ENCODE measurements at places on chromosomes 16 and 17.

DNA sequence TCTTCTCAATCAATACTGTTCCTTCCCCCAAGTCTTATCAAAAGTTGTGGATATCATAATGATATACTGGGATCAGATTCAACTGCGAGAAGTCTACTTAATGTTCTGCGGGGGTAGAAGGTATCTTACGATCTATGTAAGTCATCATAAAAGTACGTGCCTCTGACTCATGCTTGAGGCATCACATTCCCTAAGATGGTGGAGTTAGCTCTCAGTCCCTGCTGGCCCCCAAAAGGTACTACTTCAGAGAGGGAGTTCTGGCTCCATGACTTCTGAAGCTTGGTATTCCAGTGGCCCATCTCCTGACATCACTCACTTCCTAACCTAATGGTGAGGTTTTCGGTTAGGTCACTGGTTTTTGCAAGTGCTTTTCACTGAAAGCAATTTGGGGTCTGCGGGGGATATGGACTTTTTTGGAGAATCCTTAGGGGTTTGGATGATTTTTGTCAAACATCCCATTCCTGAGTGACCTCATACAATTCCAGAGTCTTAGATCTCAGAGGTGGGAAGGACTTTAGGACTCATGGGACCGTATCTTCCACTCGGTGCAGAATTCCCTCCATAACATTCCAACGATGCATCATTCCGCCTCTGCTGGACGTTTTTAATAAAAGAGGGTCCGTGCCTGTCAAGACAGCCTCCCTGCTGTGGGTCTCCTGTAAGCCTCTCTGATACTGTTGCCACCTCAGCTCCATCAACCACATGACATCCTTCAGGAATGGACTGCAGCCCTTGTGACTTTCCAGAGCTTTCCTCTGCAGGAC, 74.3 kb downstream of the DYNLRB2 start:
- DNase-seq = no peak

DNA sequence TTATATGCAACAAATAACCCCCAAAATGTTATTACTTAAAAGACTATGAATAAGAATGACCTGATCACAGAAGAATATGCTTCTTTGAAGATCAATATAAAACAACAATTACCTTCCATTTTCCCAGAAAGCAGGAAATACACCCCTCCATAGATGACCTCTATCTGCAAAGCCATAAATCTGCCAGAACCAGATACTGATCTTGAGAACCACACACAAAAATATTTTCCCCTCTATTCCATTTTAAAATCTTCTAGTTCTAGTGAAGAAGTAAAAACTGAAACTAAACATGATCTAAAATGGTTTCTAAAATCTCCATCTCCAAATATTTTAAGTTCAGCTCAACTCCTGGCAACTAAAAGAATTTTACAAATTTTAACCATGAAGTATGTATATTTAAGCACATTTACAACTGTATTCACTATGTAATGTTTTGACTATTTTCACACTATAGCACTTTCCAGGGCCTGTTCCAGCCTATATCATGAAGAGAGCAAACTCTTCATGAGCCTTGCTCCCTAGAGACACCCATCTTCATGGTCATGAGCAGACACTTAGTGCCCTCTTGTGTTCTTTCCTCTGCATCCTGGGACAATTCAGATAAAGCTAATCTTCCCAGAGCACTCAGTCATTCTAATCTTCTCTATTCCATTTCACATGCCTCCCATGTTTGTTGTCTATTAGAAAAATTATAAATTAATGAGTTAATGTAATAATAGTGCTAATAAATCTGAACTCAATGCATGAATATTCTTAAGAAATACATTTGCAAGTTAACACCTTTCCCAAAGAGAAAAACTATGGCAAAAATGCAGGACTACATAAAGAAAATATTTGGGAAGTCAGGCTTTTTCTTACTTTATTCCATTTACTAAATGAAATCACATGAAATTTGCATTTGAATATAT, 87.0 kb downstream of the HELZ start:
- no peak for DNase-seq

GRCh38 chr17:52244689-52245088, 86.2 kb upstream of the CA10 start:
- DNase-seq = no peak

DNA sequence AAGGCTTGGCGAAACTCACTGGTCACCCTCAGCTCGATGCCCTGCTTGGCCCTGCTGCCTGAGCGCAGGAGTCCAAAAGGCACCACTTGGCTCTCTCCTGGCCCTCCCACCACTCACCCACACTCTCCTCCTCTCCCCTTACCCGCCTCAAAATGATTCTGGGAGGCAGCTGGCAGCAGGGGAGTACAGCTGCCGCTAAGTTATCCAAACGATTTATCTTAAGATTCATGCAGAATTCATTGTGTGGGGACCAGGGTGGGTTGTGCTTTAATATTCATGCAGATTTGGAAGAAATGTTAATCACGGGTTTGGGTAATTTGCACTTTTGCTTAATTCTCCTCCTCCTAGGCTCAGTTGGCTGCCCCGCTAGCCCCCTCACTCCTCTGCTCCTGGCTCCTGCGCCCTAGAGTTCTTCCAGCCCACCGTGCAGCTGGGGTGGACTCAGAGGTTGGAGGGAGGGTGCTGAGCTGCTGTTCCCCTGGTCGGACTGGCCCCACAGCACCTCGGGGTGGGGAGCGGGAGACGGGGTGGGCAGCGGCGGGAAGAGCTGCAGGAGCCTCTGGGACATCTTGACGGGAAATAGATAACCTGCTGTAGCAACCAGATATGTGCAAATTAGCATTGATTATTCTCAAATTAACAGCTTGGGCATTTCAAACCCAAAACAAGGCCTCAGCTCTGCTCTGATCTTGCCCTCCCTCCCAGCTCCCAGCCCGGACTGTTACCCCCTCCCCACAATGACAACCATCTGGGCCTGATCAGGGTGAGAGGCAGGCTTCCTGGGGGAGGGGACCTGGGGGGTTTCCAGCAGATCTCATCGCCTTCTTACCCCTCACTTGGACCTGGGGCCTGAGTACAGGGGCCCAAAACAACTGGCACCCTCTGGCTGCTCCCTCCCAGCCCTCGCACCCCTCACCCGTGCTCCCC, 122.6 kb upstream of the RPL38 start:
- no peak for DNase-seq

DNA sequence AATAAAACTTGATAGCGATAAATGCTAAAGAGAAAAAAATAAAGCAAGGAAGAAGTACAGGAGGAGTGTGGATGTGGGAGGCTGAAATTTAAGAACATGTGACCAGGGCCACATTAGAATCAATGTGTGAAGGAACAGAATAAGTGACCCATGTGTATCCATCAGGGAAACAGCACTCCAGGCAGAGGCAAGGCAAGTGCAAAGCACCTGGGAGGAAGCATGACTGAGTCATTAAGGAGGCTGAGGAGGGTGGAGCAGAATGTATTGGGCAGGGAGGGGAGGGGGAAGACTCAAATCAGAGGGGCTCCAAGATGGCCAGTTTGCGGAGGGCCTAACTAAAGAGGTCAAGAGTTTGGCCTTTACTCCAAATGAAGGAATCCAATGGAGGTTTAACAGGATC, 8.0 kb downstream of the CDR2 start:
- DNase-seq = no peak

All from activated naive CD4-positive, alpha-beta T cell treated with Interleukin-2 at 50 U/mL for 16 hours (primary cell).